EL (cell line): ENCODE measurements at places on chromosomes 6 and 20.

- DNase-seq: no peak
Measured at GRCh38 chr20:9290331-9290730, 221.4 kb downstream of the PLCB4 start.

GRCh38 chr6:45822873-45823272 is 192.8 kb downstream of the CLIC5 start:
- DNase-seq: no peak

DNA sequence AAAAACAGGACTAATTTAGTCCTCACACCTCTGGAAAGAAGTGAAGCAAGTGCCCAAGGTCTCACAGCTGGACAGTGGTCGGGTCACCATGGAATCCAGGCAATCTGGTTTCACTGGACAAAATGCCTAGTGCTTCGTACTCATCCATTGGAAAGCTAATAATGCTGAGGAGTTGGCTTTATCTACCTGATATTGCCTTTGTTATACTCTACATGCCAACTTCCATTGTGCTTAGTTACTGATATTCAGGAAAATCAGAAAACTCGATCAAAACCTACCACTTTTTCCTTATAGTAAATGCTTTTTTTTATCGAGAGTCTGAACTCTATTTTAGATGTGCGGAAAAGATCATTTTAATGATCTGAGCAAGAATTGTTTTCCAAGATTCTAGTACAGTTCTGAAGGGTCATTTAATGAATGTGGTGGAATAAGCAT is 966 bp downstream of the CFAP206 start:
- no peak for DNase-seq

GRCh38 chr6:110266996-110267395 is 86.8 kb downstream of the CDC40 start:
- no peak for DNase-seq

DNA sequence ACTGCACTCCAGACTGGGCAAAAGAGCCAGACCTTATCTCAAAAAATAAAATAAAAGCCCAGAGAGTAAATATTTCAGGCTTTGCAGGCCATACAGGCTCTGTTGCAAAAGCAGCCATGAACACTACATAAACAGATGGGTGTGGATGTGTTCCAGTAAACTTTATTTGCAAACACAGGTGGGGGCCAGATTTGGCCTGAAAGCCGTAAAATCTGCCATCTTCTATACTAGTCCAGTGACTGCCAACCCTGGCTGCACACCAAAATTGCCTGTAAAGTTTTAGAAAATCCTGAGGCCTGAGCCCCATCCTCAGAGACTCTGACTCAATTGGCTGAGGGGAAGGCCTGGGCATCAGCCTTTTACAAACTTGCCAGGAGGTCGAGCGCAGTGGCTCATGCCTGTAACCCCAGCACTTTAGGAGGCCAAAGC is 103.6 kb downstream of the ZMYND8 start:
- DNase-seq: no peak
